ENCODE measurements at places on chromosomes 5 and 9.

DNA sequence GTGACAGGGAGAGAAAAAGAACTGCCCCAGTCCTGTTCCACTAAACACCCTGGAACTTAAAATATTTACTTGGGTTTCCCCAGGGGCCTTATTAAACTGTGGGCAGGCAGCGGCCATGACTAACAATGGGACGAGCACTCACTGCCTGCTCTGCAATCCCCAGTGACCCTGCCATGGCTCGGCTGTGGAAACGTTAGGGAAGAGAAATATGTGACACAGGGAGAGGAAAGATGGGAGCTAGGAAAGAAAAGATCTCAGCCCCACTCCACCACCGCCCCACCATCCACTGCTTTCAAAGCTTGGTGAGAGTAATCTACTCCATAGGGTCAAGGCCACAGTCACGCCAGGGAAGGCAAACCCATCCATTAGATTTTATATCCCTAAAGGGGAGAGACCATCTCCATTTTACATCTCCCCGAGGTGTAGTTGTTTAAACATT lies 117.6 kb downstream of the EFNA5 start:
- no peak for DNase-seq

- no peak for DNase-seq
These were observed 40.2 kb upstream of the LPAR1 start for GRCh38 chr9:111078391-111079038.

GRCh38 chr5:42026446-42026845 lies 101.4 kb downstream of the FBXO4 start:
- no peak for DNase-seq

- DNase-seq, result no peak
These were observed 542.5 kb downstream of the TLE1 start for GRCh38 chr9:81146684-81147337.

DNA sequence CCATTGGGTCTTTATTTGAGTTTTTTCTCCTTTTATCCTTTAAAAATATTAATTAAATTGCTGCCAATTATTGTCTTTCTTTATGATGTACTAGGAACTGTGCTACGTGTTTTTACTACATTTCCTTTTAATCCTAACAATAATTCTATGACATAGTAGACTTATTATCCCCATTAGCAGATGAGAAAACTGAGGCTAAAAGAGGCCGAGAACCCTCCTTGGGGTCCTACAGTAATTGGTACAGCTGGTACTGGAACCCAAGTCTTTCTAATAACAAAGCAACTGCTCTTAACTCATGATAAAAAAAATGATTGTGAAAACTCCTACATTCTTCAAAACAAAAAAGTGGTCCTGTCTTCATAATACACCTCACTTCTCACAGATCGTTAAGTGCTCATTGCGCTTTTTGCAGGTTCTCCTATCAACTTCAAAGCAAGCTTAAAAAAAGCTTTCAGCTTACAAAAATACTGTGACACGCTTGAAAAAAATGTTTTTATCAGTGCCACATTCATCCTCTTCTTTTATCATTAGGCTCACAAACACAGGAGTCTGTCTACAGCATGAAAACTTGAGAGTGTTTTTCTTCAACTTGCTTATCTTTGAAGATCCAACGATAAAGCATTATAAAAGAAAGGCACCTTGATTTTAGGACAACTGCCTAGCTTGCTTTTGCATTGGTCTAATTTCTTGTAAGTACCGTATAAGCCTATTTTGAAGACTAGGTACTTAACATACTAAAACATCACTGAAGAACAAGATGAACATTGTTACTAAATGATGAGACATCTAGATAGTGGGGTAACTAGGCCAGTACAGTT lies 32.4 kb downstream of the FYB1 start:
- peak; percentile 34 for DNase-seq

- DNase-seq, result no peak
These were observed 46.1 kb upstream of the PCA3 start for GRCh38 chr9:76718166-76718565.

- DNase-seq, result no peak
These were observed 12.8 kb downstream of the SLCO4C1 start for GRCh38 chr5:102283102-102283797.

DNA sequence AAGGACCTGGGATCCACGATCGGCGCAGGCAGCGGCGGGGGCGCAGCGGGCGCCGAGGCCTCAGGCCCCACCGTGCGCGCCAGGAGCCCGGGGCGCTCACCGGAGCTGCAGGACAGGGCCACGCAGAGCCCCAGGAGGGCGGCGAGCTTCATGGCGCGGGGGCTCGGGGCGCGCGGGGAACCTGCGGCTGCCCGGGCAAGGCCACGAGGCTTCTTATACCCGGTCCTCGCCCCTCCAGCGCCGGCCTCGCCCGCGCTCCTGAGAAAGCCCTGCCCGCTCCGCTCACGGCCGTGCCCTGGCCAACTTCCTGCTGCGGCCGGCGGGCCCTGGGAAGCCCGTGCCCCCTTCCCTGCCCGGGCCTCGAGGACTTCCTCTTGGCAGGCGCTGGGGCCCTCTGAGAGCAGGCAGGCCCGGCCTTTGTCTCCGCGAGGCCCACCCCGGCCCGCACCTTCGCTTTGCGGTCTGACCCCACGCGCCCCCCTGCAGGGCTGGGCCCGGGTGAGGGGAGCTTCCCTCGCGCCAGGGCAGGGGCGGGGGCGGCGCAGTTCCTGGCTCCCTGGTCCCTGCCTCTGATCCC lies at the start of gene SCGB3A1:
SCGB3A1 (minus strand) TSS at position 189 of the 577 bp plus-strand sequence; CDS start at position 152, 37 bp downstream.
- DNase-seq, result no peak

DNA sequence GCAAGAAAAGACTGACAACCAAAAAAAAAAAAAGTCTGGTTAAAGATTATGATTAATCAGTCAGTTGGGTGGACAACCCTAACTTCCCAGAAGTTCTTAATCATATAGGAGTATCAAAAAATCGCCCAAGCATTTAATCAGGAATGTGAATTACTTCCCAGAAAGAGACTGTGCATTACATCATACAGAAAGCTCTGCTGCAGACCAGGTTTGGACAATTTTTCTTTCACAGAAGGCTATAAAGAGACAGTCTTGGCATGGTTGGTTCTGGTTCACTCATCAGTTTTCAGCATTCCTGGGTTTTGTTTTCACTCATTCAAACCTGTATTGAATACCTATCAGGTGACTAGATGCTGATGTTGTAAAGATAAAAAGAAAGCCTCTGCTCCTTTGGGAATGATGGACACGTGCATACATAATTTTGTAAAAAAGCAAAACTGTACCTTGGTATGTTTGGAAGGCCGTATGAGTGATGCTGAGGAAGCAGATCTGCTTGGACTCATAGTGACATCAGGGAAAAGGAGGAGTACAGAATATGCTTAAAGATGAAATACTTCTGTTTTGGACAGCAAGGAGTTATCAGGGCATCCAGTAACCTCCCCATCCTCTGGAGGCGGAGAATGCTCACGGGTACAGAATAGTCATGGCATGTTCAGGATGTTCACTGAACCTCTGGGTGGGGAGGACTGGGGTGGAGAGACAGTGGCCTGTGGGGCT lies 178.4 kb downstream of the GNA14 start:
- DNase-seq, result no peak

GRCh38 chr5:125699860-125700259 lies 723.3 kb upstream of the GRAMD2B start:
- DNase-seq, result no peak

- no peak for DNase-seq
These were observed 98.1 kb upstream of the TUT7 start for GRCh38 chr9:86452201-86452828.

- no peak for DNase-seq
These were observed 53.3 kb upstream of the SMC5 start for GRCh38 chr9:70205366-70206020.

- DNase-seq, result no peak
These were observed 6.5 kb downstream of the PPP6C start for GRCh38 chr9:125183054-125183453.

DNA sequence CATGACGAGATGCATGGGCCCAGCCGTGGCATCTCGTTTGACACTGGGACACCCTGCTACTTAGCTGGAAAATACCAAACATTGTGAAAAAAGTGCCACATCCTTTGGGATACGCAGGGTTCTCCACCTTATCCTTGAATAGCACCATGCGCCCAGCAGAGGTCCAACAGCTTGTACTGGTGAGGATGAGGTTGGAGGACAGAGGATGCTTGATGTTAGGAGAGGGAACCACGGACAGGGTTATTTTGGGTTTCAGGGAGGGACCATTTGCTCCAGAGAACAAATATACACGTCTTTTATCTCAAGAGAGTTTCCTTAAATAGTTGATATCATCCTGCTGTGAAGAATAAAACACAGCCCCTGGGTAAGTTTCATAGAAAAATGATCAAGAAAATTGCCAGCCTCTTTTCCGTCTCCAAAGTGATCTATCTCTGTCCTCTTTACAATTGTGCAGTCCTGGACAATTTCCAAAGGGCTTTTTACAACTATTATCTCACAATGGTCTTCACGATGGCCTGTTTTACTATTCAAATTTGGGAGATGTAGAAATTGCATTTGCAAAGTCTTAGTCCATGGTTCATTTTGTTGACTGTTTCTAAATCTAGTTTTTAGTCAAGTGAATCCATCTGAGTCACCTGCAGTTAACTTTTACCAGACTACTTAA lies 19.9 kb upstream of the FRRS1L start:
- no peak for DNase-seq

GRCh38 chr5:86626149-86626548 lies 8.4 kb downstream of the COX7C start:
- DNase-seq, result no peak

DNA sequence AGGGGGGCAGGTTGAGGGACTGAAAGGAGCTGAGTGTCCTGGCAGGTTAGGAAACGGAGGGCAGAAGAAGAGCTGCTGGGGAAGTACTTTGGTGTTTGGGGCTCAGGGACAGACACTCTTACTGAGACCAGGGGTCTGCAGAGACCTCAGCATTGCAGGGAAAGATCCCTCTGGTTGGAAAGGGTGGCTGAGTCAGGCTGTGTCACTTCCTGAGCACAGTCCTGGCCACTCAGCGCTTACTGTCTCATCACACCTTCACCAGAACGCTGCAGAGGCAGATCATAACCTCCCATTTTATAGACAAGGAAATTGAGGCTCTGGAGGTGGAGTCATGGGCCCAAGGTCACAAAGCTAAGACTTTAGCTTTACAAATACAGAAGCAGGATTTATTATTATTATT lies 54.3 kb downstream of the LMX1B start:
- DNase-seq, result no peak

DNA sequence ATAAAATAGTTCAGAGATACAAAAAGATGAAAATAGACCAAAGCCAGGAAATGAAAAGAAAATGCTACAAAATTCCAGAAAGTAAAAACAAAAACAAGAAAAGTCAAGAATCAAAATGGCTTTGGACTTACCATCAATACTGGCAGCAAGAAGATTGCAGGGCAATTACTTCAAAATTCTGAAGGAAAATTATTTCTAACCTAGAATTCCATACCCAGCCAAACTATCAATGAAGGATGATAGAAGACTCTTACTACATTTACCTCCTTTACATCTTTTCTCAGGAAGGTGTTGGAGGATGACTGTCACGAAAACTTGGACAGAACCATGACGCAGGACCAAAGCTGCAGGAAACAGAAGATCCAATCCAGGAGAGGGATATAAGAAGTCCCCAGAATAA lies 46.8 kb downstream of the EGFLAM start:
- no peak for DNase-seq

DNA sequence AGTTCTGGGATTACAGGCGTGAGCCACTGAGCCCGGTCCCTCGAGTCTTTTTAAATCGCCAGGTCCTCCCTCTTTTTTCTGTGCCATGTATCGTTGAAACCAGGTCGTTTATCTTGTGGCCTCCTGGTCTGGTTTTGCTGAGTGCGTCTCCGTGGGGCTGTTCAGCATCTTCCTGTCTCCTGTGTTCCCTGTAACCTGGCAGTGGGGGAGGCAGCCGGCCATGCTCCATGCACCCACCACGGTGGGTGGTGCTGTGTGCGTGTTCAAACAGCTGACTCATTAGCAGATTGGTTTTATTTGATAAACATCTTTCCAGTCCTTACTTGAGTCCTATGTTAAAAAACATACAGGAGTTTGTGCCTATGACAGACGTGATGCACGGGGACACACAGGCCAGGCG lies 2.7 kb downstream of the RNU6ATAC start:
- DNase-seq, result no peak

DNA sequence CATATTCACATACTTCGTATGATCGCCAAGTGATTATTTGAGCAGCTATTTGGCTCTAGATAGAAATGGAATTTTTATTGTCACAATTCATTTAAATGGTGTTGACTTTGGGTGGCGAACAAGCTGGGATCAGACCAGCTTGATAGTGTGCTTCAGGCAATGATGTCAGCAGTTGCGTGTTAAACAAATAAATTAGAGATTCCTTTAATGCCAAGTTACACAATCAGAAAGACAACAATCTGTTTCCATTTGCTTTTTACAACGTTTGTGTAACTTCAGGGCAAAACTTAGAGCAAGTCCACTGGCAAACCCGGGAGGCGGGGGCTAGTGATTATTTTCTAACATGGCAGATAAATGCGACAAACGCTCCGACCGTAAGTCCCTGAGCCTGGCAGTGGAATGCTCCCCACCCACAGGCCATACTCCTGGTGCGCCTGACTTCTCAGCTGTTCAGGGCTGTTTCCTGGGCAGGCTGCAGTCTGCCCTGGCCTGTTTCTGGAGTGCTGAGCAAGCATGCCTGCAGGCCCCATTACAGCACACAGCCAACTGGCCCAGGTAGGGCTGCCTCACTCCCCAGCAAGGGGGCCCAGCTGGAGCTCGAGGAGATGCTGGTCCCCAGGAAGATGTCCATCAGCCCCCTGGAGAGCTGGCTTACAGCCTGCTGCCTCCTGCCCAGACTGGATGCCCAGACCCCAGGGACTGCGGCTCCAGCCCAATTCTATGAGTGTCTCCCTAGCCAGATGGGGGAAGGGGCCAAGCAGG lies 88.7 kb downstream of the BASP1 start:
- DNase-seq, result no peak

GRCh38 chr9:12797037-12797436 lies 22.2 kb downstream of the LURAP1L start:
- no peak for DNase-seq

DNA sequence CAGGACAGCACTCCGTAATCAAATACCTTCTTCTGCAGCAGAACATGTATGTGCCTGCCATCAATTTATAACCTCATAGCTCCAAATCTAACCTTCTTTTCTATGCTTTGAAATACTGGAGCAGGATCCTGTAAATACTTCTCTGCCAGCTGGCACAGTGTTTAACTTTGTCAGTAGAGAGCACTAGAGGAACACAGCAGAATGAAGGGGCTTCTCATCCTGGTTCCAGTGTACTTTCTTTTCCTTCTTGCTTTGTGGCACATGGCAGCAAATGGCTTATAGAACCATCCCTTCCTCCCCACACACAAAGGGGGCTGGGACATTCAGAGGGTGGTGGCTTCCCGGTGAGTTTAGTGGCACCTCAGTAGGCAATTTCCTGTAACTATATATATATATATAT lies 3.8 kb upstream of the FBXW11 start:
- DNase-seq, result peak; percentile 78

GRCh38 chr9:111147041-111147440 lies 108.8 kb upstream of the LPAR1 start:
- no peak for DNase-seq

DNA sequence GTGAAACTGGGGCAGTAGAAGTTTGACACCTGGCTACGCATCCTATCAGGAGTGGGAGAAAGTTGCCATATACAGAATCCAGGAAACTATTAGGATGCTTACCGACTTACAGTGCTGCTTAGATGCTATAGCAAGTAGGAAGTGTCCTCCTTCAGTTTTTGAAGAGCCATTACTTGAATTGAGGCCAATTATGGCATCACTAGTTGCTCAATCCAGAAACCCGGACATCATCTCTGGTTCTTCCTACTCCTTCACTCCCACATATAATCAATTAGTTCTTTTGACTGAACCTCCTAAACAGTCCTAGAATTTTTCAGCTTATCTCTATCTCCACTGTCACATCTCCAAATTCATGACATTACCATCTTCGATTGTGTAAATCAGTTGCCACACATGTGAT lies 41.8 kb upstream of the UGCG start:
- no peak for DNase-seq
